ENCODE measurements at places on chromosomes 16 and 17.

GRCh38 chr16:13359835-13360234 is 458.4 kb downstream of the SHISA9 start:
- DNase-seq = no peak

DNA sequence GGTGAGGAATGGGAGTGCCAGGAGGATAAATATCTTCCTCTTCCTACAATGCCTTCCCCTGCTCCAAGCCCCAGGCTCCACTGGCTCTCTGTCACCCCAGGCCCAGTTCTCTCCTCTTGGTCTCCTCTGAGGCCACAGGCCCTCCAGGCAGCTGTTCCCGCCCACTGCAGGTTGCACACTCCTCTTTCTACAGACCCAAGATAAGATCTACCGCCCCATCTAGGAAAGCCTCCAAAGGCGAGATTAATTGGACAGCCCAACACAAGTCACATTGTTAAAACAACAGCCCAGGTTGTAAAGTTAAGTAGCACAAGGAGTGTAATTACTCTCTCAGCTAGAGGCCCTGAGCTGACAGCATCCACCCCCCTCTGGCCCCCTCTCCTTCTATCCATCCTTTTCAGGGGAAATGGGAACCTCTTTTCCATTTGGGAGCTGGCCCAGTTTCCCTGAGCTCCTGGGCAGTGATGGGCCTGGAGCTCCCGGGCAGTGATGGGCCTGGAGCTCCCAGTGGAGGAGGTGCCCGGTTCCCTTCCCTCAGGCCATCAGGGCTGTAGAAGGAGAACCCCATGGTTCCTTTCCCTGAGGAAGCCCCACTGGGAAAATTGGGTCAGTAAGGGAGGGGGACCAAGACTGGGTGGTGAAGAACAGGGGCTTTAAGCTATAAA is 7.3 kb downstream of the DLX4 start:
- no peak for DNase-seq

- peak; percentile 68 for DNase-seq
Observed at GRCh38 chr16:12646490-12647274, 157.0 kb downstream of the CPPED1 start.

- DNase-seq = no peak
Observed at GRCh38 chr16:86546638-86547013, 8.4 kb downstream of the MTHFSD start.

- no peak for DNase-seq
Observed at GRCh38 chr17:78895322-78895721, 7.7 kb downstream of the CEP295NL start.

DNA sequence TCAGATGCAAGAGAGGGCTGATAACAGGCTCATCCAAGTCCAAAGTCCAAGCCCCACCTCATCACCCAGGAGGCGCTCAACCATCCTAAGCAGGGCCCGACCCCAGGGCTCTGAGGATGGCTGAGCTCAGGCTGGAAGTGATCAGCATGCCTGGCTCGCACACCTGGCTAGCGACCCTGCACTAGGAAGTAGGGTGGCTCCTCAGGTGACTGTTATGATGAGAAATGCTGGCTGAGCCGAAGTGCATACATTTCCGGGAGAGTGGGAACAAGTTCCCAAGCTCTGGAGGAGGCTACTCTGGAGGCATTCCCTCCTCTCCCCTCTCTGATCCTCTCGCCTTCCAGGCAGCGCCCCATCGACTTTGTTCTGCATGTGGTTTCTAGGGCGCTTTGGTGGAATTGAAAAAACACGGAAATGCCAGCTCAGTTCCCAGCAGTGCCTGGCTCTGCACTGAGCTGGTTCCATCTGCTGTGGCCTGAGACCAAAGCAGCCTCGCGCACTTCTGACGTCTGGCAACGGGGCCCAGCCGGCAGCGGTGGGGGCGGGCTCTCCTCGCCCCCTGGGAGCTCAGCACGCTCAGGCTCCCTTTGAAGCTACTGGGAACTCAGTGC is 130.3 kb downstream of the IRF8 start:
- DNase-seq = peak; percentile 6

DNA sequence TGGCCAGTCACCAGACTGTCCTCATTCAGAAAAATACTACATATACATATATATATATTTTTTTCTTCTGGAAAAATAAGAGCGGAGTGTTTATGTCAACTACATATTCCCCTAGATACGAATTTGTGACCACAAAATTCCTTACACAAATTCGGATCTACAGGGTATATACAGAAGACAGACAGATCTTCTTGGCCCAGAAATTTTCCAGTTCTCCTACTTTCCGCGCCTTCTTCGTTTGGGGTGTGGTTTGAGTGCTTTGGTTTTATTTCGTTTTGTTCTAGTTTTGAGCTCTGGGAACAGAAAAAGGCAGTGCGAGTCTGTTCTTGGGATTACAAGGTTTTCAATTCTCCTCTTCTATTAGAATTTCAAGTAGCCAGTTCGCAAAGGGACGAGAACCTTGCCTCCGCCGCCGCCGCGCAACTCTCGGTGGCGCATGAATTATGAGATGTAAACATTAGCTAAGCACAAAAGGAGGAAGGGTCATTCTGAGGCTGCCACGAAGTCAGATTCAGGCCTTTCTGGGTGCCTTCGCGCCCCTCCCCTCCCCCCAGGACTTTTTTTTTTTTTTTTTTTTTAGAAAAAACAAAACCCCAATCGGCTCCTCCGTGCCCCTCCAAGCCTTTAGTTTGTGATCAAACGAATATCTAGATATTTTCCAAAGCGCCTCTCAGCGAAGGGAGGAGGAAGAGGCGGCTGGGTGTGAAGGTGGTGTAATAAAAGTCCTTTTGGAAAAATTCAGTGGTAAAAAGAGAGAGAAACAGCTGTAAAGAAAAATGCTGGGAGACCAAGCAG is 1.8 kb upstream of the HOXB4 start:
- no peak for DNase-seq

DNA sequence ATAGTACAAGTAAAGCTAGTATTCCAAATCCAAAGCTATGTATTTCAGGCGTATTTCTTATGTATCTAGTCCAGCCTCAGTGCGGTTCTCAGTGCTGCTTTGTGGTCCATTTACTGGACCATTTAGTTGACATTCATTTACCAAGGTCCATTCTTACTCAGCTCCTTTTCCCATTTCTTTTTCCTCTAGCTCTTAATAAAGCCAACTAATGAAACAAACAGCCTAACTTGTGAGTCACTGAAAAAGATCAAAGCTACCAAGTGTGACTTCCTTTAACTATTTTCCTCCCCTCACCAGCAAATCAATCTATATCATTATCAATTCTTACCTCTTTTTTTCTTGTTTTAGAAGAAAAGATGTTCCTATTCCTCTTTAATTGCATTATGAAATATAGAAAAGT is 64.0 kb downstream of the CYB561 start:
- DNase-seq = no peak

GRCh38 chr17:80826955-80827645 is 164.5 kb upstream of the CHMP6 start:
- DNase-seq = no peak

DNA sequence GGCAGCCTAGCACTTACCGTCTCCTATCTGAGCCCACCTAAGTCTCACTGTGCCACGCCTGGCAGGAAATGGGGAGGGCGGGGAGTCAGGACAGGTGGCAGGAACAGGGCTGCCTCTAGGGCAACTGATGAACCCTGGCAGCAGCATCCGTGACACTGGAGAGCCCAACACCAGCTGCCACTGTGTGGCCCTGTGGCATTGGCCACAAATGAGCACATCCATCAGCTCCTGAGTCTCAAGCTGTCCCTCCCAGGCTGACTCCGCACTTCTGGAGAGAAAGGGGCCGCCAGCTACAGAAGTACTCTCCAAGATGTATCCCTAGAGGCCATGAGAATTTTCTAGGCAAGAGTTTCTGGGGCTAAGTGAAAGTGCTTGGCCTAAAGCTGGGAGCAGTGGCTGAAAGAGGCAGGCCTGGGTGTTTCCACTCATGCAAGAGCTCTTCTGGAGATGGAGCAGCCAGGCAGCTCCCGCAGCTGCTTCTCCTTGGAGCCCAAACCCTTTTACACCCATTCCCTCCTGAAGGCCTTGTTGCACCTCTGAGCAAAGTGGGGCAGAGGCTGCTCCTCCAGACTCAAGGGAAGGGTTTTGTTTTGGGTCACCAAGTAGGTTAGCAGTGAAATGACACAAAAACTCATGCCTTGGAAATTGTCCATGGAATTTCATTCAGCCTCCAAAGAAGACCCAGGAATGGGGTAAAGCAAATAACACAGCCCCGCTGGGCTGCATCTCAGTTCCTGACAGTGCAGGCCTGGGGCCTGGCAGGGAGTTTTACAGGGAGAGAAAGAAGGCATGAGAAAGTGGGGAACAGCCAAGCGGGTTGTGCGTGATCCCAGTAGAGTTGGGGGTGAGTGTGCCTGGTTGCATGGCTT is 25.8 kb downstream of the PEMT start:
- peak; percentile 19 for DNase-seq

DNA sequence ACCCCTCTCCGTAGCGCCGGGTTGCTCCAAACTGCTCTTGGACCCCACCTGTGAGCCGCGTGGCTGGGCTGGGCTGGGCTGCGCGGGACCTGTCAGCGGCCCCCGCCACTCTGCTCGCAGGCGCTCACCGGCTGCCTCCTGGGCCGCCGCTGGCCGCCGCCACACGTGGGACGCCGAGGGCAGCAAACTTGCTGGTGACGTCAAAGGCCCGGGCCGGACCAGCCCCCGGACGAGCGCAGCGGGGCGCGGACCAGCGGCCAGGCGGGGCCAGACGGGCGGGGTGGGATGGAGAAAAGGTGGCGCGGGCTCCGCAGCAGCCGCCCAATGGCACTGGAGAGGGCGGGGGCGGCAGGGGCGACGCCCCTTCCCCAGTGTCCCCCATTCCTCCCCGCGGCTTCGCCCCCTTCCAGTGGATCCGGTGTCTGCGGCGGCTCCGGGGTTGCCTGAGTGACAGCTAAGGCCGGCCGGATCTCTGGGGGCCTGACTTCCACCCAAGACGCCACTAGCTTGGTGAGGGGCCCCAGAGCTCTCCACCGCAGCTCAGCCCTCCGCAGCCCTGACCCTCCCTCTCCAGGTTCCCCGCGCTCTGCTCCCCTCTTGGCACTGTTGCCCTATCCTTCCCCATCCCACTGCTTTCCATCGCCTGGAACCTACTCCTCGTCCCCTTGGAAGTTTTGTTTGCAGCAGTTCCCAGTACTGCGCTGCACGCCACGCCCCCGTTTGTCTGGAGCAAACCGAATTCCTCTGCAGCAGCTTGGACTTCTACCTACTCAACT is at the start of gene HS3ST3A1:
HS3ST3A1 (minus strand) TSS at position 154 of the 776 bp plus-strand sequence. CDS start 800 bp downstream, outside the sequence.
- DNase-seq = no peak

GRCh38 chr16:78286065-78286464 is 186.6 kb downstream of the WWOX start:
- DNase-seq = no peak

DNA sequence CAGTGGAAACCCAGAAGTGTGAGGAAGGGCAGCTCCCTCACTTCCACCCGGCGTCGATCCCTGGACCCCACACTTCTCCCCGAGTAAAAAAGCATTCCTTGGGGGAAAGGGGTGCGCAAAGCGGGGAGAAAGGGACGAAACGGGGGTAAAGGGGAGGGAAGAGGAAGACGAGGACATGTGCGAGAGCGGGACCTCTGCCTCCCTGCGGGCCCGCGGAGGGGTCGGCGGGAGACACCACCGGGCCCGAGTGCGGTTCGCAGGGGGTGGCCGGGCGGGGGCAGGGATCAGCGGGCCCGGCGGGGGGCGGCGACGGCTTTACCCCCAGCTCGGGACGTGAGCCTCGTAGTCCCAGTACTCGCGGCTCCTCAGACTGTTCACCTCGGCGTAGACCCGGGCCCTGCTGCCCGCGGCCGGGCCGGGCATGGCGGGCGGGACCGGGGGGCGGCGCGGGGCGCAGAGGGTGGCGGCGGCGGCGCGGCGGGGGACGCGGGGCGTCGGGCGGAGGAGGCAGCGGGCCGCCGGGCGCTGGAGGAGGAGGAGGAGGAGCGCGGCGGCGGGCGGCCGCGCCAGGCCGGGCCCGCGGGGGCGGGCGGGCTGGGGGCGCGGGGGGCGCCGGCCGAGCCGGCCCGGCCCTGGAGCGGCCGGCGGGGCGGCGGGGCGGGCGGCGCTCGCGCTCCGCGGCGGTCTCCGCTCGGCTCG is 443 bp downstream of the CSNK2A2 start:
- no peak for DNase-seq

DNA sequence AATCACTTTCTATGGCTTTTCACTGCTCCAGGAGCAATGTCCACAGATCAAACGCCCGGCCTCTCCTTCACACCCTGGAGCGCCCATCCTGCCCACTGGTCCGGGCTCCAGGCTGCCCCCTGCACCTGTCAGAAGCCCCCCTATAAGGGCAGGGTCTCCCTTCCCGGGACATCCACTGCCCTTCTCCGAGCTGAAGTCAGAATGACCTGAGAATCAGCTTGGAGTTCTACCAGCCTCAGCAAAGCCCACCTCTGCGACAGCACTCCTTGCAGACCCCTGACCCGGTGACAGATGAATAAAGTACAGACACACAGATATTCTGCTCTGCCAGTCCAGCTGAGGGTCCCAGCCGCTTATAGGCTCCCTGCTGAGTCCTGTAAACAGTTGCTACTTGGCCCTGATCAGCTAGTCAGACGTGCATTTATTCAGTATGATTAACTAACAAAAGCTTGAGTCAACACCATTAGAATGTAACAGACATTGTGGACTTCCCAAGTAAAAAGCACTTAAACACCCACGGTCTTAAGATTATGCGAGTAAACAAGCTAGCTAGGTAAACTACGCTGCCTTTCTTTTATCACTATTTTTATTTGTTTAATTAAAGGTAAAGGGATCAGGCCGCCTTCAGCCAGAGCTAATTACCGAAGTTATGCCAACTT is 4.8 kb downstream of the SLC7A5 start:
- no peak for DNase-seq

DNA sequence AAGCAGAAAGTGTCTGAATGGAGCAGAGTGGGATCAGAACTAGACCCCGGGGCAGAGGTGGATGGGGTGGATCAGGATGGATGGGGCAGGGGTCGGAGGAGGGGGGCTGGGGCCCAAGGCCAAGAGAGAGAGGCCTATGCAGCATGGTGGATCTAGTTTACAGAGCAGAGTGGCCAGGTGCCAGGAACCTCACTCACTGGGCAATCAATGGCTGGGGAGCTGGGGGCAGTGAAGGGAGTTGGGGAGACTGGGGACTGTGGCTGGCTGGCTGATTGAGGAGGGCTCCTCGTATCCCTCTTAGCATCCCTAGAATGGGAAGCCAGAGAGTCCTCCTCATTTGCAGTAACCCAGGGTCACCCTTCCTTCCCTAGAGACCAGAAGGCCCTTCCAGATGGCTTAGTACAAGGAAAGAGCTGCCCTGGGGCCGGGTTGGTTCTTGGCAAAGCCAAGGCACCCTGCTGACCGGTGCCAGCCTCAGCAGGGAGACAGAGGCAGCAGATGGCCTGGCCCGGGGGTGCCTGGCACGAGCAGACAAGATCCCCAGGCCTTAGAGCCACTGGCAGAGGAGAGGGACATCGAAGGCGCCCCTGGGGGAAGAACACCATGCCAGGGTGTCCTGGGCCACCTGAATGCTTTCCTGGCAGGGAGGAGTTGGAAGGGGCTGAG is 36.8 kb downstream of the SRCIN1 start:
- DNase-seq = no peak

- DNase-seq = peak; percentile 73
Observed at GRCh38 chr17:10119203-10120108, 79.0 kb downstream of the GAS7 start.

Measured in Jurkat, Clone E6-1 (cell line).